C1 segment of cervical spinal cord (tissue), 14 donors: ENCODE measurements at places on chromosomes 7 and 10.

DNA sequence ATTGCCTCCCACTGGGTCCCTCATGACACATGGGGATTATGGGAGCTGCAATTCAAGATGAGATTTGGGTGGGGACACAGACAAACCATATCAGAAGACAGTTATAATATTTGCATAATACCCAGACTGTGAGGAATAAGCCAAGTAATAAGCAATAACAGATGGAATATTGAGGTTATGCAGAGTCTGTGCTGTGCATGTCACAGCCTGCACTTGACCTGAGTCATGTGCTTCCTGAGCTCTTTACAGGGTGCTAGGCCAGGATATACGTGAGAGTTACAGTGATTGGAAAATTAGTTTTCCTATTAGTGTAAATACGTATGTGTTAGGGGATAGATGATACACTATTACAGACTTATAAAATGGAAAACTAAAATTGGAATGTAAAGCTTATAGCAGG is 288.7 kb downstream of the SDK1 start:
- DNase-seq = no peak

GRCh38 chr7:89145801-89146200 is 350.3 kb upstream of the TEX47 start:
- DNase-seq = no peak

DNA sequence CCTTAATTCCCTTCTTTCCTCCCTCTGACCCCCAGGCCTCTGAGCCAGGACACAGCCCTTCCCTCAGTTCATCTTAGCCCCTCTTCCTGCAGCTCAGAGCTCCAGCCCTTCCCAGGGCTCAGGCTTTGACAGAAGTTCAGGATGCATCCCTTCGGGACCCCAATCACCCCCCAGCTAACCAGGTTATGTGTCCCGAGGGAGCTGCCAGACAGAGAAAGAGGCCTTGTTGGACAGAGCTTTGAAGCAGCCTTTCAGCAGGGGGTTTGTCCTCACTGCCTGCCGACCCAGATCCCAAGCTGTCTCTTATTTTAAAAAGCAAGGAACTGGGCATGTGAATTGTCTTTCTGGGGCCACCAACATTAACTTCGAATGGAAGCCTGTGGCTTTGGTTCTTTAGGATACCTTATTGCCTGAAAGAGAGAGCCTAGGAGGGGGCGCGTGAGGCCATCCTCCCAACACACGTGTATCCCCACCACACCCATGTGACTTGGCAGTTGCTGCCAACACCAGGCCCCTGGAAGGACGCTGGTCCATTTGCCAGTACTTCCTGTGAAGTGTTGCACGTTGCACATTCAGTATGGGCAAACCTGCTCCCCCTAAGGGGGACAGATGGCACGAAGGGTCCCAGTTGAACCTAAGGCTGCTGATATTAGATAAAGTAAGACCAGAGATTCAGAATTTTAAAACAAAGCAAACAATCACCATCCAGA is 858 bp downstream of the CCDC136 start:
- no peak for DNase-seq

DNA sequence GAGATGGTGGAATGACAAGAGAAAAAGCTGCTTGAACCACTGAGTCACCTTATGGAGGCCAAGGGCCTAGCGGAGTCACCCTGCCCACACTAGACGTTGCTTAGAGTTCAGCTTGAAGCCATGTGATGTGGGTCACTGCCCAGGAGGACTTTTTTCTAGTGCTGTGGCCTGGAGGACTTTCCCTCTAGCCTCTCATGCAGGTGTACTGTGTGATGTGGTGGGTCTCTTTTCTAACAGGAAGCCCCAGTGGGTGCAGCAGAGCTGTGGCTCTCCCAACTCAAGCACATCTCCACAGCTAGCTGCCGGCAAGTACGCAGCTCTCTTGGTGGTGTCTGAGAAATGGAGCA is 13.6 kb downstream of the POR start:
- no peak for DNase-seq

DNA sequence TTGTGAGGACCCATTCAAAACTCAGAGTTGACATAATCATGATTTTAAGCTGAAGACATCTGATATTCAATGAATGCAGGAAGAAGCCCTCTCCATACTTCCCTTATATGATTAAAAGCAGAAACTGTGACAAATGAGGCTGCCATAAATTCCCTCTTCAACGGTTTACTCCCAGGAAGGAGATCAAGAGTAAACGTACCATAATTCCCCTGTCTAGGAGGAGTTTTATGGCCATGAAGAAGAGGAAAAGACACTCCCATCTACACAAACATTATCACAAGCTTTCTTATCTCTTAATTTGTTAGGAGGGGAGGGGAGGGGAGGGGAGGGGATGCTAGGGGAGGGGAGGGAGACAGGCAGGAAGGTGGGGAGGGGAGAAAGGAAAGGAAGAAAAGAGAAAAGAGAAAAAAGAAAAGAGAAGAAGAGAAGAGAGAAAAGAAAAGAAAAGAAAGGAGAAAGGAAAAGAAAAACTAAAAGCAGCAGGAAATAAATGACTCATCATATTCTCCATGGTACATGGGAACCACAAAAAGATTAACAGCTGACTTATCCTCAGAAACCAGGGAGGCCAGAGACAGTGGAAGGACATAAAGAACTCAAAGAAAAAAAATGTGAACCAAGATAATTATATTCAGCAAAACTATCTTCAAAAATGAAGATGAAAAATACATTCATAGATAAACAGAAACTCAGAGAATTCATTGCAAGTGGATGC is 121.6 kb downstream of the ALOX5 start:
- no peak for DNase-seq

GRCh38 chr10:34555653-34556052 is 259.4 kb downstream of the PARD3 start:
- DNase-seq = no peak

DNA sequence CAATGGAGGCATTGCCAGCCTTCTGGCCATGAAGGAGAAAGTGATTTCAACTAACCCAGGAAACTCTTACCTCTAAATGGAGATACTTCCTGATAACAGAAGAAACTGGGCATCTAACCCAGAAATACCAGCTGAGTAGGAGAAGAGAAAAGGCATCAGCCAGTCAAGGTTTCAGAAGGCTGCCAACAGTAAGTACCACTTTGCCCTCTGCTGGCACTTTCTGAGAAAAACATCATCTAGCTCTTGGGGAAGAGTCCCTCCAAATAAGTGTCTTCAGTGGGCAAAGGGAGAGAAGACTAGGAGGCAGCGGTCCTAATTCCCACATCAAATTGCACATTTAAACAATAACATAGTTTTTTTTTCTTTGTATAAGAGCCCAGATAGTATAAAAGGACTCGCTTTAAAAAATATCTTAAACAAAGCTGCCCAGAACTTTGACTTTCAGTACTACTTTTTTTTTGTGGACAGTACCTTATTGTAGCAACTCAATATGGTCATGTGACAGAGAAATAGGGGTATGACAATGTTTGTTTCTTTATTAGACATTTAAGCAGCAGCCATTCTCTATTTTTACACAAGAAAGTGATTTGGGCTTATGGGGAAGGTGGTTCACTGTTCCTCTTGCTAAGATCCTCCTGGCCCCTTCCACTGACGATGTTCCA is 157.3 kb downstream of the CTTNBP2 start:
- peak; percentile 16 for DNase-seq

- DNase-seq = no peak
These were observed at the start of gene NPC1L1 for GRCh38 chr7:44541028-44541869. Gene NPC1L1, minus strand, starts transcription at chr7:44541330. Its CDS starts 71 bp downstream, at chr7:44541259.
